ENCODE measurements at places on chromosomes 2 and 18. TPM values are rescaled to one million over a fixed set of nuclear protein-coding genes. Genes with fewer than 3 reads are reported as not detected.

DNA sequence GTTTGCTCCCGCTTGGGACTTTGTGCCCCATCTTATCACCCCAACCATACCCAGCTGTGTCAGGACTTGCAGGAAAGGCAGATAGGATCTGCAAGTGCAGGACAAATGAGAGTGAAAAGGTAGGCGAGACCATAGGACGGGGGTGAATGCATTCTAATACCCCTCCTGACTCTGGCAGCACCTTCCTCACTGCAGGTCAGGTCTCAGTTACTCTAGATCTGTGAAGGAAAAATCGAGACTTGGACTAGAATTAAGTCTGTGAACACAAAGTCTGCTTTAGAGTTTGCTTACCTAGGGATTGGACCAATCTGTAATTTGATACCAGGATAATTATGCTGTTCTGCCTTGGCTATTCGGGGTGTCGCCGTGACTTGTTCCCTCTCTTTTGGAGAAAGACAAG is 19.7 kb downstream of the NT5DC4 start:
- H3K27me3 ChIP-seq: no peaks in the 10 kb centered on the region
- no peak overlapping the region for H3K4me3 ChIP-seq
- peaks cover 21% of the 10 kb centered on the region for H3K36me3 ChIP-seq
- peaks cover 7% of the 10 kb centered on the region for H3K4me1 ChIP-seq
- H3K27ac ChIP-seq: no peak overlapping the region
- DNase-seq: no peak

- peaks cover 22% of the 10 kb centered on the region for H3K36me3 ChIP-seq
- H3K27ac ChIP-seq: no peak overlapping the region
- H3K4me1 ChIP-seq: peaks cover 3% of the 10 kb centered on the region
- no peaks in the 10 kb centered on the region for H3K27me3 ChIP-seq
- no peak overlapping the region for H3K4me3 ChIP-seq
Measured at GRCh38 chr2:206054952-206055351, 31.0 kb downstream of the INO80D start.

GRCh38 chr2:103823847-103824246 is 1030.1 kb upstream of the POU3F3 start:
- no peak overlapping the region for H3K4me3 ChIP-seq
- H3K27ac ChIP-seq: no peak overlapping the region
- no peaks in the 10 kb centered on the region for H3K4me1 ChIP-seq
- DNase-seq: no peak

- no peak overlapping the region for H3K4me3 ChIP-seq
- DNase-seq: no peak
- H3K4me1 ChIP-seq: peaks cover 2% of the 10 kb centered on the region
- H3K36me3 ChIP-seq: no peaks in the 10 kb centered on the region
- no peak overlapping the region for H3K27ac ChIP-seq
Measured at GRCh38 chr18:35371412-35372195, 5.5 kb downstream of the ZNF396 start.

DNA sequence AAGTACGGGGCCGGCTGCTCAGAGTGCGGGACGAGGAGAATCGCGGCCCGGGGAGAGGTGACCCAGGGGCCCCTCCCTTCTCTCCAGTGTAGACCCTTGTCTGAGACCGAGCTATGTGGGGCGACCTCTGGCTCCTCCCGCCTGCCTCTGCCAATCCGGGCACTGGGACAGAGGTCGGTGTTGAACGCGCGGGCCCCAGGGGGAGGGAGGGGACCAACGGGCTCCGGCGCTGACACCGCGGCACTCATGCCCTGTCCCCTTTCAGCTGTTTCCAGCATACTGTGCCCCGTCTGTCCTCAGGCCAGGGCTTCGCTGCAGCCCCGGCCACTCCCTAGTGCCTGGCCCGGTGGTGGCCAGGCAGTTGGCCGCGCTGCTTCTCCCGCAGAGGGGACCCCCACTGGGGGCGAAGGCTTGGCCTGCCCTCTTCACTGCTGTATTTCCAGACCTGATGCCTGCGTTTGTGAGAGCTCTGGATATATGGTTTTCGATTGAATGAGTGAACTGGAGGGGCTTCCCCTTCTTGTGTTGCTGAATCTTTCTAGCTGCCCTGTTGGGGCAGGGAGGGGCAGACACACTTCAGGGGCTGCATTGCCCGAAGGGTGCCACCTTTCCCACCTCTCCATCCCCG is 809 bp downstream of the DBI start:
- no peak for DNase-seq
- H3K27ac ChIP-seq: peak overlapping the region; percentile 96
- H3K4me3 ChIP-seq: peak overlapping the region; percentile 91
- peaks cover 24% of the 10 kb centered on the region for H3K4me1 ChIP-seq
- H3K36me3 ChIP-seq: peaks cover 27% of the 10 kb centered on the region

DNA sequence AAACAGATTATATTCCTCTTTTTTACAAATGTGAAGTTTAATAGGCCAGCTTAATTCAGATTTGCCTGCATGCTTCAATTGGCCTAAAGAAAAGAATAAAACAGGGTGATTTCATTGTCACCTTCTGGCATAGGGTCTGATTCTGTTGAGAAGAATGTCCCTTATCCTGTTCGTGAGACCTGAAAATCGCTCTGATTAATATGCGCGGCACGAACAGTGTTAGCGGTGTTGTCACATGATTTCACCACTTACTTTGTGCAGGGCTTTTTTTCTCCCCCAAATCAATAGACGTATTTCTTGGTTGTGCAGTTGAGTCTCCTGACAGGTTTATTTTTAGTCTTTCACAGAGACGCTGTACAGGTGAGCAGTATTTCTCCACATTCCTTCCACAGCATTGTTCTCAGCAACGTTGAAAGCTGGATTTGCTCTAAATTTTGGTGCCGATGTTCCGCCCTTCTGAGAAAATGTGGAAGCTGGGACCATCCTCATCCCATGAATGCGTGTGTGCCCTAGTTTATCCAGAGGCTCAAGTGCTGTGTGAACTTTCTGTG is 81.9 kb downstream of the ITGB1BP1 start:
- H3K36me3 ChIP-seq: peaks cover 29% of the 10 kb centered on the region
- H3K4me3 ChIP-seq: no peak overlapping the region
- no peak overlapping the region for H3K27ac ChIP-seq
- peaks cover 21% of the 10 kb centered on the region for H3K4me1 ChIP-seq
- H3K27me3 ChIP-seq: no peaks in the 10 kb centered on the region
- DNase-seq: no peak

DNA sequence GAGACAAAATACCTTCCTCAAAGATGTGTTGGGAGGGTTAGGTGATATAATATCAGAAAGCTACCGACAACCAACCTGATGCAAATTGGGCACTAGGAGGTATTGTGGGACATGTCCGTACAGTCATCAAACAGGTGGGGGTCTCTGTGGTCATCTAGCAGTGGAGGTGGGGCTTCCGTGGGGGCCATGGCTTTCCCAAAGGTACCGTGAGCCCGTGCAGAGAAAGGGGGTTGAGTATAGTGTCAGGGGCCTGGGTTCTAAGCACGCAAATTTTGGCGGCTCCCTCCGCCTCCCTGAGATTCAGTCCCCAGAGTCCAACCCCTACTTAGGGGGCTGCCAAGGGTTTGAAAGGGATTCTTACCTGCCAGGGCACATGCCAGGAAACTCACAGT is 32.6 kb downstream of the HJURP start:
- H3K36me3 ChIP-seq: no peaks in the 10 kb centered on the region
- no peak overlapping the region for H3K4me3 ChIP-seq
- no peak for DNase-seq
- H3K4me1 ChIP-seq: peaks cover 9% of the 10 kb centered on the region
- no peak overlapping the region for H3K27ac ChIP-seq
- H3K27me3 ChIP-seq: peaks cover 7% of the 10 kb centered on the region

DNA sequence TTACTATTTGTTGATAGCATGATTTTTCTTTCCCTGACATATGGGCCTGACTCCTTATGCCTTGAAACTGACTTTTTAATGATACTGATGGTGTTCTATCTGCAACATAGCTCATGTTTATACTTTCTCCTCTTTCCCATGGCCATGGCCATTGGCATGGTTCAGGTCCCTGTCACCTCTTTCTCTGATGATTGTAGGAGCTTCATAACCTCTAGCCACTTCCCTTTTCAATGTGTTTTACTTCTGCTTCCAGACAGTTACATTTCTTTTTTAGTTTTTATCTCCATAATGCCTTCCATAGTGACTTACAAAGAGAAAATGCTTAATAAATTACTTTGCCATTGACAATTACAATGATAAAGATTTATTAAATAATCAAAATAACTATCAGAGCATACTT is 177.9 kb upstream of the SETBP1 start:
- no peak for DNase-seq
- H3K4me3 ChIP-seq: no peak overlapping the region
- no peaks in the 10 kb centered on the region for H3K36me3 ChIP-seq

GRCh38 chr2:195486520-195486919 is 170.5 kb upstream of the SLC39A10 start:
- peaks cover 15% of the 10 kb centered on the region for H3K4me1 ChIP-seq
- H3K27ac ChIP-seq: no peak overlapping the region
- no peak overlapping the region for H3K4me3 ChIP-seq
- H3K27me3 ChIP-seq: no peaks in the 10 kb centered on the region
- H3K36me3 ChIP-seq: no peaks in the 10 kb centered on the region

- H3K27ac ChIP-seq: no peak overlapping the region
- no peak overlapping the region for H3K4me3 ChIP-seq
- no peak for DNase-seq
- H3K36me3 ChIP-seq: no peaks in the 10 kb centered on the region
- H3K4me1 ChIP-seq: peaks cover 15% of the 10 kb centered on the region
Measured at GRCh38 chr2:143824791-143825190, 695.1 kb downstream of the ZEB2 start.

GRCh38 chr2:229921101-229921891 is 513 bp downstream of the TRIP12 start:
- H3K27ac ChIP-seq: peak overlapping the region; percentile 99
- H3K4me1 ChIP-seq: peaks cover 16% of the 10 kb centered on the region
- H3K36me3 ChIP-seq: peaks cover 12% of the 10 kb centered on the region
- DNase-seq: peak; percentile 26
- peak overlapping the region; percentile 99 for H3K4me3 ChIP-seq

- H3K4me3 ChIP-seq: no peak overlapping the region
- H3K4me1 ChIP-seq: peaks cover 45% of the 10 kb centered on the region
- no peak for DNase-seq
- H3K27ac ChIP-seq: peak overlapping the region; percentile 77
- no peaks in the 10 kb centered on the region for H3K27me3 ChIP-seq
- no peaks in the 10 kb centered on the region for H3K36me3 ChIP-seq
Measured at GRCh38 chr2:66938471-66938967, 458.6 kb upstream of the ETAA1 start.

DNA sequence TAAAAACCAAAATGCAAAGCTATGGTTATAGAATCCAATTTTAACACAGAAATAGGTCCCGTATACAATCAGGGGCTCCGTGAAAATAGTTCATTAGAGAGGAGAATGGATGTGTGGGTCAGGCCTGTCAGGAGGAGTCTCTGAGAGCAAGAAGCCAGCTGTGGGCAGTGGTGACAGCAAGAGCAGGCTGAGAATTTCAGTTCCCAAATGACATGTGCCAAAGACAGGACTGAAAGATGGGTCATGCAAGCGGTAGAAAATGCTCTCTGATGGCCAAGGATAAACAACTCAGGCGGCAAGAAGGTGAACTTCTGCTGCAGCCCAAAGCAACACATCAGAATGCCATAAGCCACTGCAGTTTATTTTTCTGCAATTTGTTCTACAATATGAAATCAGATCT is 100.4 kb downstream of the CCDC141 start:
- peaks cover 10% of the 10 kb centered on the region for H3K27me3 ChIP-seq
- no peak overlapping the region for H3K27ac ChIP-seq

DNA sequence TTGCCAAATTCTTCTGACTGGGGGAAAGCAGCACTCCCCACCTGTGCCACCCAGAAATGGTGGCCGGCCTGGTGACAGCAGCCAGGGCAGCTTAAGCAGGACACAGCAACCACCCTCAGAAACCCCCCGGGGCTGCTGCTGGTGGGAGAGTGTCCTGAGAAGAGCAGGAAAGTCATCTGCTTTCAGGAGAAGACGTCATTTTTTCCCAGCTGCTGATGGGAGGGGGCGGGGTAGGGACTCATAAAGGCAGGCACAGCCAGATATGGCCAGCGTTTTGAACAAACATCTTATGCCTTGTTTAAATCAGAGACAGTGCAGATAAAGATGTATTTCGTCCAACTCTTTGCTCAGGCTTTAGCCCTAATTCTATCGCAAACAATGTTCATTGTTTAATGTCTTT is 139.5 kb downstream of the LRRC30 start:
- DNase-seq: no peak
- no peak overlapping the region for H3K4me3 ChIP-seq
- H3K27ac ChIP-seq: peak overlapping the region; percentile 79
- H3K4me1 ChIP-seq: peaks cover 21% of the 10 kb centered on the region
- H3K27me3 ChIP-seq: peaks cover 3% of the 10 kb centered on the region

DNA sequence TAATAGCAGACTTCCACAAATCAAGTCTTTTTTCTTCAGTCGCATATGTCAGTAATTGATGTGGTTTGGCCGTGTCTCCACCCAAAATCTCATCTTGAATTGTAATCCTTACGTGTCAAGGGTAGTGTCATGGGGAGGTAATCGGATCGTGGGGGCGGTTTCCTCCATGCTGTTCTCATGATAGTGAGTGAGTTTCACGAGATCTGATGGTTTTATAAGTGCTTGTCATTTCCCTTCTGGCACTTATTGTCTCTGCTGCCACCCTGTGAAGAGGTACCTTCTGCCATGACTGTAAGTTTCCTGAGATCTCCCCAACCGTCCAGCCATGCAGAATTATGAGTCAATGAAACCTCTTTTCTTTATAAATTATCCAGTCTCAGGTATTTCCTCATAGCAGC is 478.8 kb downstream of the PTPRM start:
- H3K4me1 ChIP-seq: peaks cover 16% of the 10 kb centered on the region
- DNase-seq: no peak
- no peak overlapping the region for H3K4me3 ChIP-seq
- H3K27me3 ChIP-seq: no peaks in the 10 kb centered on the region

DNA sequence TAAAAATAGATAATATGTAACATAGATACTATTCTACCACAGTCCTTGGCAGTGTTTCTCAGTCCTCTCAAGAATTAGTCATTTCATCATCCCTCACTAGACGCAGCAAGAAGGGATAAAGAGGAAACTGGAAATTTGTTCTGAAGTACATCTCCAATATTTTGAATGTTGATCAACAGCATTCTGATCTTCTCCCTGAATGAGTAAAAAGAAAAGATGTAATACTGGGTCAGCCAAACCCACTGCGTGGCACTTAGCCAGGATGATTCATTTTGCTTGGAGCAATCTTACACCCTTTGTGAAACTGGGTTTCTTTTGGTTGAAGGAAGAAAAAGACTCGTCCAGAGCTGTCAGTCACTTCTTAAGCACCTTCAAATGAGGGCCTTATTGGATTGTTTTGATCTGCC is 54.1 kb downstream of the TAF1B start:
- H3K27me3 ChIP-seq: no peaks in the 10 kb centered on the region
- peaks cover 36% of the 10 kb centered on the region for H3K4me1 ChIP-seq
- peaks cover under 1% of the 10 kb centered on the region for H3K36me3 ChIP-seq
- DNase-seq: no peak
- H3K27ac ChIP-seq: peak overlapping the region; percentile 84

- H3K4me3 ChIP-seq: no peak overlapping the region
- H3K27ac ChIP-seq: no peak overlapping the region
- H3K4me1 ChIP-seq: no peaks in the 10 kb centered on the region
- peaks cover 11% of the 10 kb centered on the region for H3K36me3 ChIP-seq
Measured at GRCh38 chr2:19911808-19912509, 10.2 kb upstream of the TTC32 start.

GRCh38 chr2:100603948-100604633 is 41.3 kb downstream of the PDCL3 start:
- H3K36me3 ChIP-seq: no peaks in the 10 kb centered on the region
- DNase-seq: no peak
- no peaks in the 10 kb centered on the region for H3K27me3 ChIP-seq
- no peak overlapping the region for H3K27ac ChIP-seq
- no peaks in the 10 kb centered on the region for H3K4me1 ChIP-seq

The FIGN gene
- 11.5 TPM for total RNA-seq

The CNDP1 gene
- 0.75 TPM for total RNA-seq

The MROH2A gene
- total RNA-seq: not detected

The PCARE gene
- total RNA-seq: 0.22 TPM

The SPTBN1 gene
- total RNA-seq: 281 TPM

The FER1L5 gene
- 1.1 TPM for total RNA-seq

The TUBA4B gene
- not detected for total RNA-seq

The CABYR gene
- total RNA-seq: 13.7 TPM

The RANBP2 gene
- 65.5 TPM for total RNA-seq

The DOK6 gene
- total RNA-seq: 5.1 TPM

The RMC1 gene
- 20.0 TPM for total RNA-seq
